ENCODE measurements at places on chromosomes 3 and 15. TPM values are rescaled to one million over a fixed set of nuclear protein-coding genes. Genes with fewer than 3 reads are reported as not detected.

The ALDH1A2 gene
- 0.19 TPM for total RNA-seq

The FBXO40 gene
- not detected for total RNA-seq

The TFDP2 gene
- 17.2 TPM for total RNA-seq

The WDR48 gene
- 22.8 TPM for total RNA-seq

The MAP2K1 gene
- total RNA-seq, result 73.0 TPM
